ENCODE measurements at places on chromosomes 3 and 15.

GRCh38 chr3:194767446-194768207 is 81.9 kb downstream of the FAM43A start:
- no peak for DNase-seq

DNA sequence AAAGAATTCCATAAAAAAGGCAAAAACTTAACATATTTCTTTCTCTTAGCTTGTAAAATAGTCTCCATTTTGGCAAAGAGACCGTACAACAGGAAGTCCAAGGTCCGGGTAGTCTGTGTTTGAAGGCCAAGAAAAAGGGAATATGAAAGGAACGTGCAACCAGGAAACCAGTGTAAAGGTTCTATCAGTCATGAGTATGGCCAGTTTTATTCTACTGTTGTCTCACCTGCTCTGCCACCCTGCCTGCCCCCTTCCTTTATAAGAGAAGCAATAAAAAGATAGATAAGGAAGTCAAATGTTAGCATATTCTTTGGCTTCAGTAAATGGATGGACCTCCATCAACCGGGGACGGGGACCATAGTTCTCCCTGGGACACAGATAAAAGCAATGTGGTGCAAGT is 370.6 kb upstream of the ROBO2 start:
- DNase-seq = no peak

DNA sequence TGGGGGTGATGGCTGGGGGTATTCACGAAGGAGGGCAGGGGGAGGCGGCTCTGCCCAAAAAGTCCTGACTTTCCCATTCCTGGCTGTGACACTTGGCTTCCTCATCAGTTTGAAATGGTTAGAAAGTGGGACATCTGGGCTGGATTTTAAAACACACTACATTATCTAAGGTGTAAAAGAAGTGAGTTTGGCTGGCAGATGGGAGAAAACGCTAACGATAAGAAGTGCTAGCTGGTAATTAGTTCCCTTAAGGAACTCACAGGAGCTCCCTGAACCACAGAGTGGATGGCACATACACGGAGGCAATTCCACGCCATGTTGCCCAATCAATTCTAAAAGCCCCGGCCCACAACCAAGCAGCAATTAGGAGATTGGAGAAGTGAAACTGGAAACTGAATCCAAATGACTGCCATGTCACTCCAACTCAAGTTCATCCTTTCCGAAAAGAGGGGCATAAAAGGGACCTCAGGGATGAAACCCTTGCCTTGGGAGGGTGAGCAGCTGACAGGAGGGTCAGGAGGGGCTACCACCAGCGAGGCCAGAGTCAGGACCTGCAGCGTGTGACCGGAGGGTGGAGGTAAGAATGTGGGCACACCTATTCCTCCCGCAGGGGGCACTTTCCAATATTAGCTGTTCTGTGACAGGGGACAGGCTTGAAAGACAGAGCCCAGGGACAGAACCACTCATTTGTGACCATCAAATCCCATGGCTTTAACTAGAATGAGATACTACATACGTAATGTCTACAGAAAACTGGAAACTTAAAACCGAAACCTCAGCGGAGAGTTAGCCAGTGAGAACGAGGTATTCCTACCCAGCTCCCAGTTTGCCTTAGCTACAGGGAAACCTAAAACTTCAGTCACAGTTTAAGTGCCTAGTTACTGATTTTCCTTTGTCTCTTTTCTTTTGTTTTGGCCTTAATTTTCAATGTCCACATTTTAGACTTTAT is 95.3 kb upstream of the OXTR start:
- DNase-seq = no peak

- DNase-seq = no peak
Measured at GRCh38 chr15:66408254-66408653, 21.5 kb downstream of the MAP2K1 start.

DNA sequence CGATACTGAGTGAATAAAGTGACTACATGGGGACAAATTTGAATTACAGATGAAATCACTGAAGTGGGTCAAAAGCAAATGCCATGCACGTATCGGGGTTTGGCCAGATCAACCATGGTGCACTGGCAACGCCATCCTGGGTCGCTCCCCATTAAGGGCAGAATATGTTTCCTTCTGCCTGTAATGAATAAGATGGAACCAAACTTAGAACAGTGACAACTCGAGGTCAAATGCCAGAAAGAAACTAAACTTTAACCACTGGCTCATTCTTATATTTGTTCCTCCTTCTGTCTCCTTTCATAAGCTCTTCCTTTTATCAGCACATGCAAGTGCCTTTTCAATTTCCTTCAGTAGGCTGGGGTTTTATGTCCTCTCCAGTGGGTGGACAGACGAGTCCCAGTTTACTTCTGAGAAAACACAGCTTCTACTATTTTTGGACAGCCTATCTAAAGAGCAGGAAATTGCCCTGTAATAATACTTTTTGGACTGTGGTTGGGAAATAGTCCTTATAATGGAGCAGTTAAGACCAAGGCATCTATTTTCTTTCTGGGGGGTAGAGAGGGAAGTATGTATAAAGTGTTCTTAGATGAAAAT is 61.4 kb downstream of the WHAMM start:
- no peak for DNase-seq
